Sigmoid colon (tissue), 7 donors: ENCODE measurements at places on chromosomes 5 and 9. TPM values are rescaled to one million over a fixed set of nuclear protein-coding genes. Genes with fewer than 3 reads are reported as not detected.

The RMRP gene
- 4,377 TPM for total RNA-seq

The SEMA4D gene
- total RNA-seq = 4.6 TPM

GRCh38 chr5:100889165-100889743 lies 13.8 kb downstream of the ST8SIA4 start:
- no peaks in the 10 kb centered on the region for H3K27me3 ChIP-seq
- no peaks in the 10 kb centered on the region for H3K4me1 ChIP-seq
- H3K36me3 ChIP-seq = no peaks in the 10 kb centered on the region
- no peak for DNase-seq

The ENHO gene
- total RNA-seq = not detected

GRCh38 chr5:130580264-130580663 lies 584.8 kb downstream of the HINT1 start:
- H3K27me3 ChIP-seq = no peaks in the 10 kb centered on the region
- DNase-seq = no peak
- no peaks in the 10 kb centered on the region for H3K4me1 ChIP-seq

The RNF224 gene
- total RNA-seq = not detected

- H3K4me1 ChIP-seq = no peaks in the 10 kb centered on the region
- H3K27me3 ChIP-seq = no peaks in the 10 kb centered on the region
- DNase-seq = no peak
- no peak overlapping the region for H3K27ac ChIP-seq
- H3K4me3 ChIP-seq = no peak overlapping the region
Observed at GRCh38 chr5:56037531-56038010, 42.8 kb upstream of the IL6ST start.

The TRIO gene
- total RNA-seq = 212 TPM

DNA sequence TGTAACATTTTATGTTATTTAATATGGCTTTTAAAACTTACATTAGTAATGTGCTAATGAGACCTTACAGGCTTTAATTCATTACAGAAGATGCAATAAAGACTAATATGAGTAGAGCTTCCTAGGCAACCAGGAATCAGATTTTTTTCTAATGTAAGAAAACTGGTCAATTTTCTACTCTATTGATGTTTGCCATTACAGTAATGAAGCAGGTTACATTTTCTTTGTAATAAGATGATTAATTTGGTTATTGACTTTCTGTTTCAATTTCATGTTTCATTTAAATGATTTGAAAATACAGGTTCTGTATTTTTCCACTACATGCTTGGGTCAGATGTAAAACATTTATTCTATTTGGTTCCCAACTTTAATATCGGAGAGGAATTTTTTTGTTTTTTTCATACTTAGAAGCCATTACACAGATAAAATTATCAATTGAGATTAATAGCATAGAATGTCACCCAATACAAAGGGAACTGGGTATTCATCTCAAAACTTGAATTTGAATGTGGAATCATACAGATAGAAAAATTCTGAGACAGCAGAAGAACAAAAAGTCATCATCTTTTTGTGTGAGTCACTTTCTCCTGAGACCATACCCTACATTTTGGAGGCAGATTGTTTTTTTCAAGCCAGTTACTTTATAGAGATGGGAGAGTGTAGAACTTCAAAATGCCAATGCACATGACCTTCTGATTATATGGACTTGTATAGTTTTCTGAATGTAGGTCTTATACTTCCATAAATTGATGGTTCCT lies 133.6 kb upstream of the HMHB1 start:
- no peak overlapping the region for H3K4me3 ChIP-seq
- no peaks in the 10 kb centered on the region for H3K4me1 ChIP-seq
- H3K36me3 ChIP-seq = no peaks in the 10 kb centered on the region

DNA sequence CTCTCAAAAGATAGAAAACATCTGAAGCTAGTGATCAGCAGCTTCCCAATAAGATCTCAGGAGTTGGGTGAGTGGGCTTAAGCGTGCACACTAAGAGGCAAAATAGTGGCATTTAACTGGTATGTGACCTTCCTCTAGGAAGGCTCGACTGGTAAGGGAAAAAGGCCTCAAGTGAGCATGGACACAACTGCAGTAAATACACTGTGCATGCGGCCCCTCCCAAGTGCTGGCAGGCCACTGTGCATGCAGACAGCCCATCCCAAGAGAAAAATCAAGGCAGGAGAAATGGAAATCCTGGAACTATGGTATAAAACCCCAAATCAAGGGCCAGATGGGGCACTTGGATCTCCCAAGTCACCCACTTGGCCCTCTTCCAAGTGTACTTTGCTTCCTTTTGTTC lies 112.7 kb downstream of the SMC2 start:
- no peaks in the 10 kb centered on the region for H3K27me3 ChIP-seq
- no peak for DNase-seq
- H3K4me3 ChIP-seq = no peak overlapping the region

GRCh38 chr5:131532031-131532640 lies 102.9 kb downstream of the RAPGEF6 start:
- H3K36me3 ChIP-seq = no peaks in the 10 kb centered on the region
- peak overlapping the region; percentile 7 for H3K4me3 ChIP-seq
- H3K27ac ChIP-seq = peak overlapping the region; percentile 59
- DNase-seq = no peak
- peaks cover 38% of the 10 kb centered on the region for H3K4me1 ChIP-seq

The CDH6 gene
- 2.9 TPM for total RNA-seq

GRCh38 chr5:62306323-62306895 lies 403 bp downstream of the KIF2A start:
- no peaks in the 10 kb centered on the region for H3K36me3 ChIP-seq
- H3K4me3 ChIP-seq = peak overlapping the region; percentile 90

DNA sequence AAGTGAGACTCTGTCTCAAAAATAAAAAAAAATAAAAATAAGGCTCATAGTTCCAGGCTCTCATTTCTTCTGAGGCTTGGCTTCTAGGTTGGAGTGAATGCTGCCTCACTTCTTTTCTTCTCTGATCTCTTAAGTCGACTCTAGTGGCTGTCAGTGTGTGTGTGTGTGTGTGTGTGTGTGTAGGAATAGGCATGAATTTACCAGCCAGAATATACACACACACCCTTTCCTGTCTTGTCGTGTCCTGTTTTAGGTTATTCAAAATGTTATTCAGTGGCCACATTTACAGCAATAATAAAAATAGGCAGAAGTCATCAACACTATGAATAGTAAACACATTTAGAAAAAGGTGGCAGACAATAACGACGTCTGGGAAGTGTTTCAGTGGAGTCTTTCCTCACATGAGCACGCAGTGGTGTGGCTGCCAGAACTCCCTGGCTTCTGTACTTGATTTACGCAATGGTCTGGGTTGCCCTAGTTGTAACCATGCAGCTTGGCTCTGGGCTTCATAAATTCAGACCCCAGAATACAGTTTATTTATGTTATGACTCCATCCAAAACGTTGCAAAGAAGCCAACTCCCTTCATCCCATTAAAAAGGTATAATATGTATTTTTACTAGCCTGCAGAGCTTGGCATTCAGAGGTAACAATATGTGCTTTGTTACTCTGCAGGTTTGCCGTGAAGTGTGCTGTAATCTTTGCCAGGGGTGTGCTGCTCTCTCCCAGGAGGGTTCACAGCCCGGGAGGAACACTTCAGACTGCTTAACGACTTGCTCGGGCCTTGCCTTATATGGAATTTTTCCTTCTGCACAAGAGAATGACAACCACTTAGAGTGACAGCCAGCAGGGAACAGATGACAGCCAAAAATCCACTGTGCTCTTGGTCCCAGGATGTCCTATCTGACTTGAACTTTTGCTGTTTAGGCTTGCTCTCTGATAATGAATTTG lies 34.4 kb upstream of the PALM2AKAP2 start:
- H3K4me1 ChIP-seq = peaks cover 26% of the 10 kb centered on the region
- no peaks in the 10 kb centered on the region for H3K36me3 ChIP-seq
- H3K27ac ChIP-seq = peak overlapping the region; percentile 81
- peak; percentile 94 for DNase-seq
- no peak overlapping the region for H3K4me3 ChIP-seq

- H3K27ac ChIP-seq = no peak overlapping the region
- no peaks in the 10 kb centered on the region for H3K4me1 ChIP-seq
- no peak overlapping the region for H3K4me3 ChIP-seq
- no peaks in the 10 kb centered on the region for H3K27me3 ChIP-seq
- no peaks in the 10 kb centered on the region for H3K36me3 ChIP-seq
Observed at GRCh38 chr5:111259636-111260035, 35.5 kb downstream of the CAMK4 start.

GRCh38 chr5:83564069-83564749 lies 92.7 kb downstream of the VCAN start:
- no peaks in the 10 kb centered on the region for H3K36me3 ChIP-seq
- no peaks in the 10 kb centered on the region for H3K27me3 ChIP-seq
- H3K4me1 ChIP-seq = no peaks in the 10 kb centered on the region
- H3K27ac ChIP-seq = no peak overlapping the region
- H3K4me3 ChIP-seq = no peak overlapping the region
- no peak for DNase-seq

- H3K27me3 ChIP-seq = no peaks in the 10 kb centered on the region
- no peak overlapping the region for H3K4me3 ChIP-seq
- H3K27ac ChIP-seq = no peak overlapping the region
Observed at GRCh38 chr9:34985311-34985899, 4.1 kb upstream of the DNAJB5 start.

GRCh38 chr9:83056174-83056573 lies 6.8 kb downstream of the RASEF start:
- no peak overlapping the region for H3K4me3 ChIP-seq
- no peaks in the 10 kb centered on the region for H3K36me3 ChIP-seq
- DNase-seq = no peak
- H3K4me1 ChIP-seq = no peaks in the 10 kb centered on the region
- no peak overlapping the region for H3K27ac ChIP-seq

- no peaks in the 10 kb centered on the region for H3K36me3 ChIP-seq
- no peak overlapping the region for H3K4me3 ChIP-seq
- no peaks in the 10 kb centered on the region for H3K4me1 ChIP-seq
- H3K27me3 ChIP-seq = no peaks in the 10 kb centered on the region
- no peak for DNase-seq
Observed at GRCh38 chr5:30764704-30765103, 428.8 kb upstream of the CDH6 start.

DNA sequence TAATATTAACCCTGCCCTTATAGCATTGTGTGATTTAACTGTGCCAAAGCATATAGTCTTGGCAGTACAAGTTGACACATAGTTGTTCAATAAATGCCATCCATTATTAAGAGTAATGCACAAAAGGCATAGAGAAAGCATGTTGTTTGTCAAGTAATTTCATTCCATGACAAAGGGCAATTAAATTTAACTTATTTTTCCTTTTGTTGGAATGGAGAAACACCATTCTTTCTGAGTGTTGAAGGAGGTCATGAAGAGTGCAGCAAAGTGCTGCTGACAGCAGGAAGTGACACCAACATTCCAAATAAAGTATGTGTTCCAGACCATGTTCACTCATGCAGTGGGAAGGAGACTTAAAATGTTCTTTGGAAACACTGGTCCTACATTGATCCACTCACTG lies 29.1 kb downstream of the ANKDD1B start:
- no peak overlapping the region for H3K27ac ChIP-seq
- no peaks in the 10 kb centered on the region for H3K27me3 ChIP-seq
- no peak overlapping the region for H3K4me3 ChIP-seq
- no peaks in the 10 kb centered on the region for H3K4me1 ChIP-seq

DNA sequence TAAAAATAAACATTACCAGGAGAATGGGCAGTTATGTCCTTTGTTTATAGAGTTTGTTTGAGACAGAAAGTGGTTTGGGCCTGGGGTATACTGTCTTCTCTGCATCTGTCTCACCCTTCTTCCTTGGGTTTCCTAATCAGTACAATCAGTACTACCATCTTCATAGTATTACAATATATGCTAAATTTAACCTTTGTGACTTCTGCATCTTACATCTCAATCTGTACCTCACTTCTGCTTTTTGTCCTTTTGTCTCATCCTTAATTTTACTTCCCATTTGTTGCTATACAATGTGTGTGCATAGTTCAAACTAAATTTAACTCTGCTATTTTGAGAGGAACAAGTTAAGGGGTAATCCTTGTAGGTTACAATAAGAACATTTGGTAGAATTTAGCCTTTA lies 19.6 kb downstream of the FBXO38 start:
- H3K4me3 ChIP-seq = no peak overlapping the region
- H3K36me3 ChIP-seq = peaks cover 14% of the 10 kb centered on the region
- no peaks in the 10 kb centered on the region for H3K27me3 ChIP-seq
- DNase-seq = no peak
- no peak overlapping the region for H3K27ac ChIP-seq
- H3K4me1 ChIP-seq = peaks cover 37% of the 10 kb centered on the region

The EPB41L4A gene
- 5.0 TPM for total RNA-seq

DNA sequence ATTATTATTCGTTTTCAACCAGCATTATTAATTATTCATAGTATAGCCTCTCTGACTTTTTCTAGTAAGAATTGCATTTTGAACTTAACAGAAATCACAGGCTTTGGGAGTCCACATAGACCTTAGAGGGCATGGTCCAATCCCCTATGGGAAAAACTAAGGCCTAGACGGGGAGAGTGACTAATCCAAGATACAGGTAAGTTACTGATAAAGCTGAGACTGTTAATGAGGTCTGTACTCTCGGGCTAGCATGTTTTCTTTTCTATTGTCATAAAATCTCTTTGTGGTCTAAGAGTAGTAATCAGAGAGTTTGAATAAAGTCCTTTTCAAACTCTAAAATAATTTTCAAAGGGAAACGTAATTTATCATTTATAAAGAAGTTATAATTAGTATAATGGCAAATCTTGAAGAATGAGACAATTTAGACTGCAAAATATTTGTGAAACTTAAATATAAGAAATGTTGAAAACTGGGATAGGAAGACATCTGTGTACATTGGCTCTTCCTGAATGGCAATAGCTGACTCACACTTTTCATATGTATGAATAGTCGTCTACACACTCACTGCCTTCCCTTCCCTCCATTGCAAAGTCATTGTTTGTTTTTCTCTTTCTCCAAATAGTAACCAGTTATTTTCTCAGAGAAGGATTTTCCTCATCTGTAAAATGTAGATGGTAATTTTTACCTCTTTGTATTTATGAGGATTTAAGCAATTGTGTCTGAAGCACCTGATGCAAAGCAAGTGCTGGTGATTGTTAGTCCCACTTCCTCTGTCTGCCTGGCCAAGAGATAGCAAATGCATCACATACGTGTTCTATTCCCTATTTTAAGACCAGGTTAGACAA lies 207.9 kb upstream of the CD180 start:
- H3K27ac ChIP-seq = no peak overlapping the region
- no peaks in the 10 kb centered on the region for H3K27me3 ChIP-seq
- H3K4me3 ChIP-seq = no peak overlapping the region

DNA sequence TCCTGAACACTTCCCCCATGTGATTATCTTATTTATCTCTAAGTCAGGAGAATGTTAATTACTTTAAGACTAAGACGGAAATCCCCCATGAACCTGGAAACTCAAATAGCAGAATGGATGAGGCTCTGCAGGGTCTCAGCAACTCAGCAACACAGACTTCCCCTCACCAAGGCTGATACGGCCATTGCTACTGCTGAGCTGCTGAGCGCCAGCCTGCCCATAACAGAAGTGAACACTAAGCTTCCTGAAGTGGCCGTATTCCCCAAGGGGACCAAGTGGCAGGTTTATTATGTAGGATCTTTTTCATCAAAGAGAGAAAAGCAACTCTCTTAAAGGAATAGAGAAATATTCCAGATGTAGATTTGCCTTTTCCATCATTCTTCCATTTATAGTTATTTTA lies 311.1 kb downstream of the RFX3 start:
- no peaks in the 10 kb centered on the region for H3K4me1 ChIP-seq
- DNase-seq = no peak
- no peaks in the 10 kb centered on the region for H3K27me3 ChIP-seq
- H3K36me3 ChIP-seq = no peaks in the 10 kb centered on the region
- no peak overlapping the region for H3K27ac ChIP-seq

The PNPLA7 gene
- 4.3 TPM for total RNA-seq

- peaks cover 4% of the 10 kb centered on the region for H3K36me3 ChIP-seq
- no peaks in the 10 kb centered on the region for H3K4me1 ChIP-seq
- DNase-seq = no peak
Observed at GRCh38 chr9:17472126-17472525, 106.7 kb upstream of the SH3GL2 start.
